Dermis blood vessel endothelial cell (primary cell): ENCODE measurements at places on chromosomes 11 and 22. TPM values are rescaled to one million over a fixed set of nuclear protein-coding genes. Genes with fewer than 3 reads are reported as not detected.

- DNase-seq: no peak
Observed at GRCh38 chr11:84853841-84854497, 773.2 kb downstream of the DLG2 start.

ASRGL1 gene
- 27.4 and 40.3 TPM in 2 replicates for total RNA-seq

CNGA4 gene
- 0.09 TPM in 1 of 2 replicates, not detected in the other for total RNA-seq

KRTAP5-8 gene
- total RNA-seq: not detected in 2 replicates

TMPRSS13 gene
- total RNA-seq: not detected in 2 replicates

DNA sequence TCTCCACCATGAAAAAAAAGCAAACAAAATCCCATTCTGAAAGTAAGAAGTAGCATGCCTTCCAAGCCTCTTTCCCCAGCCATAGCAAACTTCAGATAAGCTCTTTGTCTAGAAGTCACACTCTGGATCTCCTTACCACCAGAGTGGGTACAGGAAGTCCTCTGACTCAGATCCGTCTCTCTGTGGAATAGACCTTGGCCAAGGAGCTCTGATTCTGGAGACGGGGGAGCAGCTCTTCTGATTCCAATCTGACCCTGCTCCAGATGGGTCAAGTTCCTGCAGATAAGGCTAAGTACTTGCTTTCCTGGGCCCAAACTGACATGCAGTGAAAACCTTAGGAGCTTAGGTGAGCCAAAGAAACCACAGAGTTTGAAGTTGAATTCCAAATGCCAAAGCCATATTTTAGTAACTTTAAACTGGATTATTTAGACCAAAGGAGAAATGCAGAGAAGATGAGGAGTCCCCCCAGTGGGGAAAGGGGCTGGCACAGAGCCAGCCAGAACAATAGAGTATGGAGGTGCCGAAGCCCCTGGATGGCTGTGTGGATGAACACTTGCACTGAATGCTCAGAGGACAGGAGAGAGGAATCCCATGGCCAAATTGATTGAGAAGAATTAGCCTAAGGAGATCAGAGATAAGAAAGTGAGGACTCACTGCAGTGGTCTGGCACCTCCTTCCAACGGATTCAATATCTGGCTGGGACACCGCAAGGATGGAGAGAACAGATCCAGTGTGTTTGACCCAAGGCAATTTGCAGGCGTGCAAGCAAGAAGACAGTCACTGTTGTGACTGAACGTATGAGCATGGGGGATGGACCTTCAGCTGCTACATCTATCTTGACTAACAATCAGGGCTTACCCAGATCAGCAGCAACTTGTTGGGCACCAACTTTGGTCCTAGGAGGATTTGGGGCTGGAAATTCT lies 54.9 kb downstream of the ENDOD1 start:
- DNase-seq: peak; percentile 58

DNA sequence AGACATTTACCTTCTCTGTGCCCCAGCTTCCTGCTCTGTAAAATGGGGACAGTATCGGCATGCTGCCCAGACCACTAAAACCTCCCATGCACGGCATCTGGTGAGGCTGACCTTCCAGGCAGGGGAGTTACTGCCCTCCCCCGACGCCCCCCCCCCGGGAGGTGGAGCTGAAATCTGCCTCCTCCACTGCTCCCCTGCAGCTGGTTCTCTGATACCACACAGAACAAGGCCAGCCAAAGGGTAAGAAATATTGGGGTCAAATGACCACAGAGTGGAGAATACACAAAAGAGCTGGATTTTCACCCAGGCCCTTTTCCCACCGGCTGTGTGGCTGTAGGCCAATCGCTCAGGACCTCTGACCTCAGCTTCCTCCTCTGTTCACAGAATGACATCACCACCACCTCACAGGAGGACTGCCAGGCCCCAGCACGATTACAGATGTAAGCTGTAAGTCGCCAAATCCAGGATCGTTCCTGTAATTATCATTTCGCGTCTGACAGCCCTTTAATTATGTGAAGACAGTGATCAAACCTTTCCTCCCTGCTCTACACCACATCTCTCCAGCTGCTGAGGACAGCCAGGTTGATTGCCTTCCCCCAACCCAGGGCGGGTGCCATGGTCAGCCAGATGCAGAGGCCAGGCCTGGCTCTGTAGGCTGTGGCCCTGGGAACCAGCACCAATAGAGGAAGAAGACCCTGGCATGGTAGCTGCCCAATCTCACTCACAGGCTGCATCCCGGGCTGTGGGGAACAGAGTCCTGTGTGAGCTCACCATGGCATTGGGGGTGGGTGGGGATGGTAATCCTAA lies 35.7 kb upstream of the KLHL35 start:
- DNase-seq: peak; percentile 97
